ENCODE measurements at places on chromosomes 6 and 20.

DNA sequence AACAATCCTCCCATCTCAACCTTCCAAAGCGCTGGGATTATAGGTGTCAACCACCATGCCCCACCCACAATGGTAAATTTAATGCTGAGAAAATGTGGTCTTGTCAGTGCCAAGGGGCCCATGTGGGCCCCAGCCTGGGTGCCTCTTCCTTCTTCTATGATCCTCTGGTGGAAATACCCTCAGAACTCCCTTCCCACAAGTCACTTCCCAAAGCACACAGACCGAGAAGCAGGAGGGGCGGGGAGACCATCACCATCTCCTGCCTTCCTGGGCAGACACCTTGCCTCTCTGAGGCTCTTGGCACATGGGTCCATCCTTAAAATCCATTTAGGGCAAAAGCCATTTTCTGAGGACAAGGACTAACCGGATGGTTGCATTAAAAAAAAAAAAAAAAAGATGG, 59.0 kb downstream of the NOL4L start:
- DNase-seq = no peak

DNA sequence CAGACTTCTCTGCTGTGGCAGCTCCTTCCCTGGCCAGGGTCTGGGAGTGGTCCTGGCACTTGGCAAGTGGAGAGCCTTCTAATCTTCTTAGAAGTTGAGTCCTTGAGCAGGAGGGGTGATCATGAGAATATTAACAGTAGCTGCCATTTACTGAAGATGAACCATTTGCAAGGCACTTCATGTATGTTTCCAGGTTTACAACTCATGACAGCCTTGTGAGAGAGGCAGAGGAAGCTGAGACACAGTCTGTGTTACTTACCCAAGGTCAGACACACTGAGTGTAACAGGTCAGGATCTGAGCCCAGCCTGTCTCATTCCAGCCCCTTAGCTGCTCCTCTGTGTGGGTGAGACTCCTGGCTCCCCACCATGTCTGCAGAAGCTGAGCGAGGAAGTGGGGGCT, 45.5 kb upstream of the SRF start:
- DNase-seq = no peak

DNA sequence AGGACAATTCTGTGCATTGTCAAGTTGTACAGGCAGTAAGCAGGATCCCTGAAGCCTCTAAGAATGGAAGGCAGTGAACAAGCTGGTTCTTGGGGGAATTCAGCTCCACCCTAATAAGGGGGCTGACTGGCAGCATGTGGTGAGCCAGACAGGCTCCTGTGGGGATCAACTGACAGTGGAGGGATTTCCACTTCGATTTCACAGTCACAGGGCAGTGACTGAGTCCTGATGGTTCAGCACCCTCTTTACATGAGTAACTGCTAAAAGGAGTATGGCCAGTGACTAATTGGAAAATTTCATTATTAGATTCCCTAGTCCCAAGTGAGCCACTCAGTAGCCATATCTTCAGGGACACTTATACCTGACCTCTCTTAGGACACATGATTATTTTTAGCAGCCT, 78.4 kb downstream of the NDUFAF5 start:
- DNase-seq = no peak

GRCh38 chr20:59414936-59415623, 114.7 kb downstream of the EDN3 start:
- DNase-seq = no peak

DNA sequence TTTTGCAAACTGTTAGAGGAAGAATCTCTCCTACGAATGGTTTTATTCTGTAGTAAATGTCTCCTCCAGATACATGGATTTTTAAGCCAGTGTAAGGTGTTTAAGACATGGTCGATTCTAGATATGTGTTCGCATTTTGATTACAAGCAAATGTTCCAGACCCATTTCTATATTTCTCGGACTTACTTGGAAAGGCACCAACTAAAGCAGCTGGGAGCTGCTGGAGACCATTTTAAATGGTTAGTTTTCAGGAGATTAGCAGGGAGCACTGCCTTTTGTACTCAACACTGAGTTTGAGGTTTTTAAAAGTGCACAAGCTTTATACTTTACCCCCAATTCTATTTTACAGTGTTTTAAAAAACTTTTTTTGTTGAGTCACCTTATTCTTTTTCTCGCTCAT, 857.0 kb downstream of the KIF16B start:
- DNase-seq = no peak

DNA sequence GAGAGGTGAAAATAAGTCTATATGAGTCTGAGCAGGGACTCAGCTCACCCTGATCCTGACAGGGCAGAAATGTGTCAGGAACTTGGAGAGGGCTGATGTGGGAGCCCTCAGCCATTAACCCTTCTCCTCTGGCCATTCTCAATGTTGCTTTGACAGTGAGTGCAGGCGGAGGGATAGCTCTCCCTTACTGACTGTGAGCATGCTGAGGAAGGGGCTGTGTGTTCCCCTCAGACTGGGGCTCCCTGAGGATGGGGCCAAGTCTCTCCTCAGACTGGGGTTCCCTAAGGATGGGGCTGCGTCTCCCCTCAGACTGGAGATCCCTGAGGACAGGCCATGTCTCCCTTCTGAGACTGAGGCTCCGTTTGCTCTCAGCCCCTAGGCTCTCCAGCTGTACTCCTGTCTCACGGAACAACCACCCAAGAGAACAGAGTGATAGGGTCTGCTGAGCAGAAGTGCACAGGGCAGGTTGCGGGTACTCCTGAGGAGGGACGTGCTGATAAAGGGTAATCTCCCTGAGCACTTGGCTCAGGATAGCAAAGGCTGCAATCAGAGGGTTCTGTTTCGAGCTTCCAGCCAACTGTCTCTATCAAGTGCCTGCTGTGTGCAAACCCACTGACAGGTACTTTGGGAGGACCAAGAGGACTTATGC, 141.0 kb downstream of the MRPL14 start:
- no peak for DNase-seq

GRCh38 chr6:124660185-124660584, 302.1 kb upstream of the RNF217 start:
- DNase-seq = no peak

DNA sequence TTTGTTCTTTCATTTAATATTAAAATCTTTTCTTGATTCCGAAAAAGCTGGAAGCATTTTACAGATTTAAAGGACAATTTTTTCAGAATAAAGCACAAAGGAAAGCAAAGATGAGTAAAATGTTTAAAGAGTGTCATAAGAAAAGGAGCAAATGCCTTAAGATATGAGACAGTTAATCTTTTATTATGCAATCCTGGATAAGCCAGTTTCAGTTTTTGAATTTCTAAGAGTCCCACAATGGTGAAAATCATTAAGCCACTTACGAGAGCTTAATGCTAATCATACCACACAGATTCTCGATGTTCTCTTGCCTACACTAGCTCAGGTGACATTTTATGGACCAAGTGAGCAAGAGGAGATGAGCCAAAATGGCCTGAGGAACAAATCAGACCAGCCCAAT, 103.7 kb upstream of the RNF217 start:
- no peak for DNase-seq

DNA sequence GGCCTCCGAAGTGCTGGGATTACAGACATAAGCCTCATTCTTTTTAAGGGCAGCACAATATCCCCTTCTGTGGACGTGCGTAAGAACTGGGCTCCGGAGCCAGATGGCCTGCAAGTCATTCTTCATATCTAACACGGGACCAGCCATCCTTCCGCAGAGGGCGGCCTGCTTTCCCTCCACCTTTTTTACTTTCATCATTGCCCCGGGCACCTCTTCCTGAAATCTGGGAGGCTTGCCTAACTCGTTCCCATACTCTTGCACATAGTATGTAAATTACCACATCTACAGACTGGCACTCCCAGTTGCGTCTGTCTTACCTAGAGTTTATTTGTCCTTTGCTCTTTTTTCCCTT, 29.9 kb upstream of the SLC23A2 start:
- no peak for DNase-seq

DNA sequence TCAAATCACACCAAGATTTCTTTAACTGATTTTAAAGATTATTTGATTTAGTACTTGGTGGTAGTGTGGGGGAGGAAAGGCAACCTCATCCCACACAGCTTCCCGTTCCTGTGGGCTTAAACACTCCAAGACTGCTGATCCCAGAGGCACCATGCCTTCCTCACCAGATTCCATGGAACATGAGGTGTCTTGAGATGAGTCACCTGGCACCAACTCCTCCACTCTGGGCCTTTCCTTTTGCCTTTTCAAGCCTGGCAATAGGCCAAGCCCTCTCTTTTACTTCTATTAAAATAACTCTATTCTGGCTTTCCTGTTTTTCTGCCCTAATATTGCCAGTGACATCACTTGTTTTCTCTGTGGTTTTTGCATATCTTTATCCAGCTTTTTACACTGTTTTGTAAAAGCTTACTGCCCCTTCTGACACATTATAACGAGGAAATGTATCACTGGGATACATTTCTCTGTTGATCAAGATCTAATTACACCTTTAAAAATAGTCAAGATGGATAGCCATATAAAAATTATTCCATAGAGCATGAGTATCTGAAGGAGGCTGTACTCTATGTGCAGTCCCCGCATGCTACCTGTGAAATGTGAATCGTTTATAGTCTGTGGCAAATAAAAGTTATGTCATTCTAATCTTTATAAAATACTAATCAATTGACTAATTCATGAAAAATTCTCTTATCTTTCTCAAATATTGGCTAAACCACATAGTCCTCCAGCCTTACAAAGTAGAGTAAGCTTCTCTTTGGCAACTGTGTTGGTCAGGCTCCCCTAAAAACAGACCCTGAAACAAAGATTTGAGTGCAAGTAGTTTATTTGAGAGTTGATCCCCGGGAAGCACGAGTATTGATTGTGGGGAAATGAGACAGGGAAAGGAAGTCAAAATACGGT, 257.8 kb upstream of the KCNQ5 start:
- DNase-seq = no peak

GRCh38 chr6:5091210-5092069, 6.3 kb downstream of the PPP1R3G start:
- DNase-seq = no peak

DNA sequence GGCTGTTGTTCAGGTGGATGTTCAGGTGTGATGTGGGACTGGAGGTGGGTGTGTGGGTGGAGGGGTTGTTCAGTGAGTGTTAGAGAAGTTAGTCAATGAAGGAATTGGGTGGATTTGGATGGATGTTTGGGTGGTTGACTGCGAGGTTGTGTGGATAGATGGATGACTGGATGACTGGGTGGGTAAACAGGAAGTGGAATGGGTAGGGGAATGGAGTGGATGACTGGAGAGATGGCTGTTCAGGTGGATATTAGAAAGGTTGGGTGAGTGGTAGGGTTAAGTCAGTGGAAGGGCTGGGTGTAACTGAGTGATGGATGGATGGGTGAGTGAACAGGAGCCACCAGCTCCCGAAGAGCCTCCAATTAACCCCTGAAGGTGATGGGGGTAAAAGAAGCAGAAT, 27.9 kb downstream of the JPH2 start:
- DNase-seq = no peak

- DNase-seq = no peak
Measured at GRCh38 chr6:76347539-76347938, 275.1 kb upstream of the IMPG1 start.

DNA sequence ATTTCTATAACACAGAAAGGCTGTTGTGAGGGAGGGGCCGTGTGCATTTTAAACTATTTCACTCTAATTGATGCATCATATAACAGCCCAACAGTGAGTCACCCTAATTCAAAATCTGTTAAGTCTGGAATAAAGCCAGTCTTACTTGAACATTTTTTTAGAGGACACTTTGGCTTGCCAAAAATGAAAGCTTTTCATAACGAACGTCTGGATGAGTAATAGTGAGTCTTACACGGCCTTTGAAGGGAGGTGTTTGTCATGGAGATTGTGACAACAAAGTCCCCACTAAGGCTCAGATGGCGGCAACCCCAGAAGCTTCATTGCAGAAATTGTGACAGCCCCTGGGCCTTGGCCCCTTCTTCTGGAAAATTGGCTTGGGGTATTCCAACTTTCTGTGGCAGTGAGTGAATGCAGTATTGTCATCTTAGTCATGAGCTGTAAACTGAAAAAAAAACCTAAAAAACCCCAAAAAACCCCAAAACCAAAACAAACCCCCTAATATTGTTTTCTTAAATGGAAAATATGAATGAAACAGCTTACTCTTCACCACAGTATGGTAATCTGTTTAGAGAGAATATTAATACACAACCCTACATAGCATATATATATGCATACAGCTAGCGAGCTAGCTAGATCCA, 92.6 kb upstream of the CLDN20 start:
- peak; percentile 81 for DNase-seq

DNA sequence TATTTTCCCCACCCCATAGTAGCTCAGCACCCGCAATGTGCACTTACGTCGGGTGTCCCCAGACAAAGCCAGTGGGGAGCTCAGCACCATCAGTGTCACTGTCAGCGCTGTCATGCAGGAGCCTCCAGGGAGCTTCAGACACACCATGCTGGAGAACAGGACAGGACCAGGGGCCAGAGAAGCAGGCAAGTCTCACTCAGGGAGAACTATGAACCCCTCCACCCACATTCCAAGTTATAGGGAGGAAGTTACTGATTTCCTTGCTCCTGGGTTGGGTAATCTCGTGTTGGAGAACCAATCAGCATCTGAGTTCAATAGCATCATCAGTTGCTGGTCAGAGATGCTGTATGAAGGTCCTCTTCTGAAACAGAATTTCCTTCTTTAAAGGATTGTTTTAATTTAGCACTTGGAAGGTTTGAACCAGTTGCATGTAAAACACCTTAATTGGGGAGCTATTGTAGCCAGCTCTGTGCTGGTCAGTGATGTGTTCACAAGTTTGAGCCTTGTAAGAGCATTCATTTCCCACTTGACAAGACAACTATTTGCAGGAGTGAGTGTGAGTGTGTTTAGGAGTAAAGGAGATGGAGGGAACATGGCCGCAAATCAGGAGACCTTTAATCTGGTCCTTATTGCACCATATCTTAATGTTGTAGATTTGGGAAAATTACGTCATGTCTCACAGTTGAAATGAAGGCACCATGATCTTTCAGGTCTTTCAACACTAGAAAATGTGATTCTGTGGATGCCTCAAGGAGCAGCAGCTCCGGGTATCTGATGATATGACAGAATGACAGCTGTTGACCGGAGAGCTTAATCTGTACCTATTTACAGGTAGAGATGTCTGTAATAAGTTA, at the start of gene HLA-DRB1:
Gene HLA-DRB1 (minus strand): TSS at position 253 of the 854 bp plus-strand sequence. CDS start 106 bp downstream, at position 147.
- peak; percentile 62 for DNase-seq

DNA sequence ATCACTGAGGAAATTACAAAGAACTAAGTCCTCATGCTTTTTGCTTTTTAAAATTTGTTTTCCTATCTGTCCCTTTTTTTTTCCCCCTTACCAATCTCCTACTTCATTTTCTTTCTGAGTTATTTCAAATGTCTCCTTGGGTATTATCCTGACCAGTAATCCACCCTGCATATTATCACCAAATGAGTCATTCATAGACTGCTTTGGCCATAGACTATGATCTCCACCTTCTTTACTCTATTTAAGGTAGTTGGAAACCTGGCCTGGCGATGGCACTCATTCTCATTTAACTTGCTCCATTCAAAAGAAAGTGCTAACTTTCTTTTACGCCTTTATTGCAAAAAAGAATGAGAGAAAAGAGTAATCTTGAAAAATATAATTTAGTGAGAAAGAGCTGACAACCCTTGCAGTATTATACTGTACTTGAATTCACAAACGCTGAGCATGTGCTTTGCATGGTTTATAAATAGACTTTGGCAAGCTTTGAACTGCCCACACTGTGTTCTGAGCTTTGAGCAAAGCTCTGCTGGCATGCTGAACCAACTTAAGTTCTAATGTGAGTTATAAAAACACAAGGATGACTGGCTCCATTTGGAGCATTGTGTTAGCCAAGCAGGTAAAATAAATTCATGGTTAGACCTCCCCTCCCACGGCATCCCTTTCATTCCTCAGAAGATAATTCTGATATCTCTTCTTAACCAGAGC, 198.9 kb downstream of the NKAIN2 start:
- DNase-seq = no peak

- no peak for DNase-seq
Measured at GRCh38 chr6:2913621-2914317, 10.7 kb upstream of the SERPINB9 start.

GRCh38 chr20:21246161-21246560, 57.0 kb upstream of the XRN2 start:
- DNase-seq = no peak
